ENCODE measurements at places on chromosomes 1 and 21.

DNA sequence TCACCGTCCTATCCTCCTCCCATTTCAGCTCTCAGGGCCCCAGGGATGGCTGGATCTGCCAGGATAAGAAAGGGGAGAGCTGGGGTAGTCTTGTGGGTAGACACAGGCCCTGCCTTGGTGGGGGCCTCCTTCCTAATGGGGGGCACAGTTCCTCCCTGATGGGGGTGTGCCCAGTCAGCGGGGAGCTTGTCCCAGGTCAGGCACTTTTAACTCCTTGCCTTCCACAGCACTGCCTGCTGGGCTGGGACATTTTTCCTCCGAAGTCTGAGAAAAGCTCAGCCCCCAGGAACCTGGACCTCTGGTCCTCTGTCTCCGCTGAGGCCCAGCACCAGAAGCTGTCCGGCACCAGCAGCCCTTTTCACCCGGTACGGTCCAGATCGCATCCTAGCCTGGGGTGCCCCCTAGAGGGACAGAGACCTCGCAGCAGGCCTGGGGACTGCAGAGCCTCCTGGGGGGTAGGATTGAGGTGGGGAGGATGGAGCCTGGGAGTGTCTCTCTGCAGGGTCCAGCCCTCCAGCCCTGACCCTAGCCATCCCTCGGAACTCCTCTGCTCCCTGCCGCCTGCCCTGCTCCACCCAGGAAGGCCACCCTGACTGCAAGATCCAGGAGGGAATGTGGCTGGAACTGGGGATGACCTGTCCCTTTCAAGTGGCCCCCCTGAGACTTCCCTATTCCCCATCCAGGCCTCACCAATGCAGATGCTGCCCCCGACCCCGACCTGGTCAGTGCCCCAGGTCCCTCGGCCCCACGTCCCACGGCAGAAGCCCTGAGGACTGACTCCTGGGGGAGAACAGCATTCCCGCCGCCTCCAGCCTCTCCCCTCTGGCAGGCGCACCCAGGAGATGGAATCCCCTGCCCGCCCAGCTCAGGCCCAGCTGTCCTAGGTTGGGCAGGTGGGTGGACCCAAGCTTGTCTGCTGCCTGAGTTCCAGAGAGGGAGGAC lies 12.0 kb downstream of the MIIP start:
- DNase-seq, result peak; percentile 51

DNA sequence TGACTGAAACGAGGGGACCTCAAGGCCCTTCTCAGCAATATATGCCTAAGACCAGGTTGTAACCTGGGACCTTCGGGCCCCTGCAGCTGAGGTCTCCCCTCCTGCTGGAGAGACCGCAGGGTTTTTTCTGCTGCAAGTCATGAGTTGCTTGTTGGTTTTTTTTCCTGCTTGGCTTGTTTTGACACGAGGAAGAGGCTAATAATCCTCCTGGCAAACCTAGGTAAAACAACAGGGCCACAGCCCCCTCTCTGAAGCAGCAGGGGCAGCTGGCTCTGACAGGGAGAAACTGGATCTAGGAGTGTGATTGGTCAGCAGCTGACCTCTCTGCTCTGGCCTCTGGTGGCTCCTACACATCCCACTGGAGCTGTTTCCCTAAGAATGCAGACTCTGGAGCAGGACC lies 69.0 kb downstream of the CD34 start:
- DNase-seq, result no peak

- peak; percentile 23 for DNase-seq
Measured at GRCh38 chr1:168135921-168136708, 615 bp downstream of the GPR161 start.

GRCh38 chr1:221873673-221874072 lies 131.8 kb upstream of the DUSP10 start:
- no peak for DNase-seq

DNA sequence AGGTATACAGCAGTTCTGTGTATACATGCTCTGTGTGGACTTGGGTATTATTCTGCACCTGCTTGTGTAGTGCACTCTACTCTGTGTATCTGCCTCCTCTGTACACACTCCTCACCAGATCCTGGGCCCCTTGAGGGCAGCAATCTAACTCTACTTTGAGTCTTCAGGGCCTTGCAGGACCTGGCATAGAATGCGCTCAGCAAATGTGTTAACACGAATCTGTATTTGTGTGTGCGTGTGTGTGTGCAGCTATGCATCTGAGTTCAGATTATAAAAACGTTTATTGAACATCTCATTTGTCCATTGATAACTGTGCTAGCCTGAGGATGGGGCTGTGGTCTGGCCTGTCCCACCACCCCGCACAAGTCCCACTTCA lies 3.9 kb upstream of the MEF2D start:
- no peak for DNase-seq

GRCh38 chr21:33541105-33541711 lies 709 bp downstream of the GART start:
- peak; percentile 33 for DNase-seq

GRCh38 chr1:2476061-2476999 lies at the start of gene PLCH2:
Gene PLCH2 (plus strand): TSS chr1:2476289. CDS start chr1:2476589, 300 bp downstream.
- DNase-seq, result no peak

- DNase-seq, result no peak
Measured at GRCh38 chr1:84117868-84118267, 26.2 kb upstream of the PRKACB start.

DNA sequence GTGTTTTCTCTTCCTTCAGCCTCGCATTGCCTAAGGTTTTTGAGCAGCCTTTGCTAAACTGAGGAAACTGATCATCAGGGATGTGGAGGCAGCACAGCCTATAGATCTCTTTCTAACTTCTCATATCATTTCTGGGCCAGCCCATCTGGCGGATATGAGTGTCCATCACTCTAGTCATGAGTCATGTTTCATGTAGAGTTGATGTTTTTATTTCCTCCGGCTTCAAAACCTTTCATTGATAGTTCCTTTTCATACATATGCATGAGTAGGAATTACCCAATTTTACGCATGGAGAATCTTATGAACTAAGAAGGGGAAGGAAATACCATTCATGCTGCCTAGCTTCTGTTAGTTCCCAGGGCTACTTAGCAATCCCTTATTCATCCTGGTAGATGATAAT lies 66.3 kb downstream of the SPATA46 start:
- no peak for DNase-seq

- DNase-seq, result no peak
Measured at GRCh38 chr1:228348708-228349467, 57.7 kb downstream of the TRIM11 start.

DNA sequence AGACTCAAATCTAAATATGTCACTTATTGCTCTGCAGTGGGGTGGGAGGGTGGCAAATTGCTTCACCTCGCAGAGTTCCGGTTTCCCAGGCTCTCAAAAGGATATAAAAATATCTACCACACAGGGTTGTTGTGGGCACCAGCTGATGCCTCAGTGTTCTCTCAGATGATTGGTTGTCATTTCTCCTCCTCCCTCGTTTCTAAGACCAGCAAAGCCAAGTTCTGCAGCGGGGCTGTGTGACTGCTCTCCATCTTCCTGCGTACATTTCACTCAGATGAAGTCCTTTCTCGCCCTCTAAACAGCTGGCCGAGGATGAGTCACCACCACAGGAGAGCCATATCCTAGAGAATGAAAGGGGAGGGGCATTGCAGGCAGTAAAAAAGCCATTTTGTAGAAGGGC lies 35.0 kb upstream of the VWA5B1 start:
- DNase-seq, result peak; percentile 16

DNA sequence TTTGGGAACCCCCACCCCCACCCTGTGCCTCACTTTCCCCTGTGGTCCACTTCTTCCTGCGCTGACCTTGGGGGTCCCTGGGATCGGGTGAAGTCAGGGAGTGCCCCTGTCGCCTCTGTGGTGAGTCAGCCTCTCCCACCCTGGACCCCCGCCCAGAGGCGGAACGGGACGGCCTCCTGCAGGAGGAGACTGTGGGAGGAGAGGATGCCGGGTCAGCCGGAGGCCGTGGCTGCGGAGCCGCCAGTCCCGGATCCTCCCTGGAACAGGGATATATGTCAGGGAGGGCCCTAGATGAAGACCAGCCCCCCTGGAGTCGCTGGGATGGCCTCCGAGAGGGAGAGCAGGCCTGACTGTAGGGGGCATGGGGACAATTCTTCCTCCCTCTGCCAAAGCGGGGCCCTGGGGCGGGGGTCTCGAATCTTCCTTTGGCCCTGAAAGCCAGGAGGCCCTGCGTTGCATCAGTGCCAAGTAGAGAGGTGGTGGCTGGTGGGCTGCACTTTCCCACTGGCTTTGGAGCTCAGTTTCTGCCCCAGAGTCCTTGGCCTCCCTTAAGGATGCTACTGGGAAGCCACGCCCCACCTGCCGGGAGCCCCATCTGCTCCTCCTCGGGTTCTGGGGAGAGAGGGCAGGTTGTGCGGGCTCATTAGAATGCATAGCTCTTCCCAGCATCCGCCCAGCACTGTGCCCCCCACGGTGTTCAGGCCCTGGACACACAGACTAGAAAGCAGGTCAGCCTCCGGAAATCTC lies 930 bp downstream of the ARHGEF10L start:
- DNase-seq, result no peak

GRCh38 chr1:195202241-195202640 lies 1406.0 kb downstream of the KCNT2 start:
- no peak for DNase-seq

DNA sequence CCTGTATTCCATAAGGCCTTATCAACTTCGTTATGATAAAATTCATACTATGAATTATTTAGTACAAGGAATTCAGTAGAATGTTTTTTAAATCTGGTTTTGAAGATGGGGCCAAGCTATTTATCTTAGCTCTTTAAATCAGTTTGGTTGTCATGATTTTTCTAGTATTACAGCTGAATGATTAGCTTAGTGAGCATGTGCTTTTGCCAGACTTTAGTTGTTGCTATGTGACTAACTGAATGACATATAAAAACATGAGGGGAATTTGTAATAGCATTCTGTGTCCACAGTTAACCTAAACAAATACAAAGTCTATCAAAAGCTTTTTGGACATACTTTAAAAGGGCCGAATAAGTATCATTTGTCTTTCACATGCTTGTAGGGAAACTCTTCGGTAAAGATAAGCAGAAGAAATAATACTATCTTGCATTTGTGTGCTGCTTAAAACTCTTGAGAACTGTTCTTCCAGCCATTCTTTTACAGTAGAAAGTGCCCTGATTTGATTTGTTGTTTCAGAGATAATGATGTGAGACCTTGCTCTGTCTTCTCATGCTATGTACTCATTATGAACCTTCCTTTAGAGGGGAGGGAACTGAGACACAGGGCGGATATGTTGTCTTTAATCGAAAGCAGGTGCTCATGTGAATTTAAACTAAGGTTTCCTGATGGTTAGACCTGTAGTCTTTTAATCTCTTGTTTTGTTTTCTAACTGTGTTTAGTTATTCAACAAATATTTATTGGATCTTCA lies 18.8 kb downstream of the NEK7 start:
- DNase-seq, result no peak

Measured in stimulated activated naive CD8-positive, alpha-beta T cell treated with anti-CD3 and anti-CD28 coated beads, Interleukin-15, amount 100 ng/mL, for 72 hours (primary cell).